ENCODE measurements at places on chromosomes 7 and 10. TPM values are rescaled to one million over a fixed set of nuclear protein-coding genes. Genes with fewer than 3 reads are reported as not detected.

DNA sequence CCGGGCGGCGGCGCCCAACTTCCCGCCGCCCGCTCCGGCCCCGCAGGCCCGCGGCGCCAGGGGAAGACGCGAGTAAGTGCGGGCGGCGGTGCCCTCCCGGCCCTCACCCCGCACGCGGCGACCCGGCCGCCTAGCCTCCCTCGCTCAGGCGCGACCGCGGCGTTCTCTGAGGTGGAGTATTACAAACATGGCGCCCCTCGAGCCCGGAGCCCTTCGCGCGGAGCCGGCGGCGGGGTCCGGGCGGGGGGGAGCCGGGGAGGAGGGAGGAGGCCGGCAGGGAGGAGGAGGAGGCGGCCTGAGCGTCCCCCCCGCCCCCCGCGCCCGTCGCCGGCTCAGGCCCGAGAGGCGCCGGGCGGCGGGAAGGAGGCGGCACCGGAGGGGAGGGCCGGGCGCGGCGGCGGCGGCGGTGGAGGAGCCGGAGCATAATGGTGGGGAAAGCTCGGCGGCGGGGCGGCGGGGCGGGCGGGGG is at the start of gene ZMYND11:
TSS of gene ZMYND11 (plus strand) at position 324 of the 469 bp plus-strand sequence. CDS start 44,558 bp downstream, outside the sequence.
- peak; percentile 34 for DNase-seq

NOLC1 gene
- total RNA-seq, result 131 TPM

OR6B1 gene
- not detected for total RNA-seq

- DNase-seq, result no peak
Measured at GRCh38 chr10:29522918-29523317, 111.9 kb downstream of the SVIL start.

- DNase-seq, result no peak
Measured at GRCh38 chr7:126443951-126444350, 808.8 kb downstream of the GRM8 start.

DNA sequence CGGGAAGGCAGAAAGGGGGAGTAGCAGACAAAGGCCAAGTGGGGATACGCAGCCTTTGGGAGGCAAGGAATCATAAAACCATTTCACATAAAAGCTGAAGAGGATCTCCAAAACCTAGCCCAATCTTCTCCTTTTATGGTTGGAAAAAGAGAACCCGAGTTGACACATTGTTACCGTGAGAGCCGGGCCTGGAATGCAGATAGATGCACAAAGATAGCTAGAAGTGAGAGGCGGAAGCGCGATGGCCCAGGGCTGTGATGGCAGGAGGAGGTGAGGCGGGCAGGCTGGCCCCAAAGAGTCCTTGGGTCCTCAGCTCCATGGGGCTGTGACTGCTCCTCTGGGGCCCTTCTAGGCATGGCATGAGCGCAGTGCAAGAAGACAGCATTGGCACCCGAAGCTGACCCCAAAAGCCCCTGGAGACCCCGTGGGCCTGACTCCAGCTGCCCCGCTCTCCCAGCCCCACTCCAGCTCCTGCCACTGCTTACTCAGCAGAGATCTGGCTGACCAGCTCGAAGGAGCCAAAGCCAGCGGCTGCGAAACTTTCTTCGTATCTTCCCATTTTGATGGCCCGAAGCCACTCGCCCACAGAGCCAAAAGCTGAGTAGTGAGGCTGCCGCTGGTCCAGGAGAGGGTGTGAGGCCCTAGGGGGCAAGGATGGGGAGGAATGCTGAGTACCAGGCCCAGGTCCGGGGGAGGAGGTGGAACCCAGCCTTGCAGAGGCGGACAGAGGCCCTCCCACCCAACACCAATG is 22.5 kb downstream of the EPHB4 start:
- DNase-seq, result no peak

DNA sequence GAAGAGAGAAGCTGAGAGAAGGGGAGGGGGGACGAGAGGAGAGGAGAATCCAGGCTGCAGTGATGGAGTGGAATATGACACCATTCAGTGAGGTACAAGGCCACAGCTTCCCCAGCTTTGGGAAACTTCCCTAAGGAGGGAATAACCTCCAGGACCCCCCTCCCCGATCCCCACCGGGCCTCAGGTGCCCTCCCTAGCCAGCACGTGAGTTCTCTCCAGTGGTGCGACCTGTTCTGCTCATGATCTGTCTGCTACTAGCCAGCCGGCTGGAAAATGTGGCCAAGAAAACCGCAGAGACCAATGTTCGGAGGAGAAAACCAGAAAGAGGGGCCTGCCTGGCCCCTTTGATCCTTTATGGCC is 39.9 kb upstream of the AGK start:
- DNase-seq, result no peak

DNA sequence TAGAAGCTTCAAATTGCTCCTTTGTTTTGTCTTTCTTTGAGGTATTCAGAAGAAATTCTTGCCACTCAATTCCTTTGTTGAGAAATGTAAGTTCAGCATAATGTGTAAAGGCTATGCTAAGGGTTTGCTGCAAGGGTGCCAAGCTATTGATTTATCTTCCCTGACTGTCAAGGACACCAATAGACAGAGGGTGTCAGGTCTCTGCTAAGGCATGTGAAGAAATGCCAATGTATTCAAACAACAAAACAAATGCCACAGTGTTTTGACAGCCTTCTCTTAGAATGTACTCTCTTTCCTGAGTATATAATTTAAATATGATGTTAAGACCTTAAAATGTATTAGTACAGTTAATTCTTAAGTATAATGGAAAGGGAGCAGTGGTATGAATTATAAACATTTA is 62.4 kb downstream of the LRGUK start:
- DNase-seq, result no peak

DNA sequence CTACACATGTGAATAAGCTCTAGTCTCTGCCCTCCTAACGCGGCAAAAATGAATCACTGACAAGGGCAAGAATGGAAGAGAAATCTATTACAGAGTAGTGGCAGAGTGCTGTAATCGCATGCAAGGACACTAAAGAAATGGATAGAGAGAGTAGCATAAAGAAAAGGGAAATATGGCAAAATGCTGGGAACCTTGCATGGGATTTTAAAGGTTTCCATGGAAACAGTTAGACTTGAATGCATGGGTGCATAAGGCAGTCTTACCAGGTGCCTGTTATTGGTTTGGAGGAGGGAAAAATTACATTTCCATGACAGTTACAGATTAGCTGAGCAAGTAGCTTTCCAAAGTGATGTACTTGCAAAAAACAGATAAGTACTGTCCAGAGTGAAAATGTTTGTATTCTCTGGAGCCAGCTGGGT is 233.4 kb downstream of the PTN start:
- DNase-seq, result no peak
